ENCODE measurements at places on chromosomes 5 and 9.

DNA sequence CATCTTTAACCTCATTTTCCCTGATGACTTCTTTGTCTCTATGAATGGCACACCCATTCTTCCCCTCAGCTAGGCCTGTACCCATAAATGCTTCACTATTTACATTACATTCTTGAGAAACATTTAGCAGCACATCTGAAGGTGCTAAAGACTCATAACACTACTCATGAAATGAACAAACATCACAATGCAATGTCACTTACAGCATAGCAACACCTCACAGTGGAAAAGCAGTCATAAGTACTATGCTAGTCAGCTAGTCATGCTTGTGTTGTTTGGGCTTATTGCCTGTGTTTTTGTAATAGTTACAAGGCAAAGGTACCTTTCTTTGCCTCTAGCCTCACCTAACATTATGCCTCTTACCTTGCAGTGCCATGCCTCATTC lies 228.9 kb downstream of the KIAA0825 start:
- DNase-seq: no peak

GRCh38 chr5:127801751-127802476 lies 98.7 kb downstream of the CCDC192 start:
- DNase-seq: peak; percentile 68

DNA sequence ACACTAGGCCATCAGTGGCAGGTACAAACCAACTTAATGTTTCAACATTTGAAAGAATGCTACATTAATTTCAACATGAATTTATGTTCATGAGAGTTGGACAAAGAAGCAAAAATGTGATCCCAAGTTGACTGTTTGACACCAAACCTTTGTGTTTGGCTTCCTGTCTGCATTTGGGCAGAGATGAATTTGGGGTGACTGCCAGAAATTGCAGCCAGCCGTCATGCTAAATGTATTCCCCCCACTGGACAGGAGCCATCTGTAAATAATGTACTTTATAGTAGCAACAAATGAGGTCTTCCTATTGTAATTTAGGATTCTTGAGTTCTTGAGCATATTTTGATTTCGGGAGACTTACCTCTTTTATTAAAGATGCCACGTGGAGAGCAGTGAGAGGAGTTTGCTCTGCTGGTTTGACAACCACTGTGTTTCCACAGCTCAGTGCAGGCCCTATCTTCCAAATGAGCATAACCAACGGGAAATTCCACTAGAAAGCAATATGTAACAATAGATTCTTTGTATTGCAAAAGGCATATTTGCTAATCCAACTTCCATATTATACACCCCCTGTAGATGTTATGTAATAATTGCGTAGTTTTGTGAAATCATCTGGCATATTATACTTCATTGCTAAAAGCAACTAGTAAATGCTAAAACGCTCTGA lies 27.6 kb downstream of the ALDH1A1 start:
- no peak for DNase-seq

GRCh38 chr9:111005746-111006470 lies 32.4 kb downstream of the LPAR1 start:
- peak; percentile 45 for DNase-seq

- peak; percentile 55 for DNase-seq
These were observed 21.0 kb upstream of the SCGB3A2 start for GRCh38 chr5:147857302-147858129.

DNA sequence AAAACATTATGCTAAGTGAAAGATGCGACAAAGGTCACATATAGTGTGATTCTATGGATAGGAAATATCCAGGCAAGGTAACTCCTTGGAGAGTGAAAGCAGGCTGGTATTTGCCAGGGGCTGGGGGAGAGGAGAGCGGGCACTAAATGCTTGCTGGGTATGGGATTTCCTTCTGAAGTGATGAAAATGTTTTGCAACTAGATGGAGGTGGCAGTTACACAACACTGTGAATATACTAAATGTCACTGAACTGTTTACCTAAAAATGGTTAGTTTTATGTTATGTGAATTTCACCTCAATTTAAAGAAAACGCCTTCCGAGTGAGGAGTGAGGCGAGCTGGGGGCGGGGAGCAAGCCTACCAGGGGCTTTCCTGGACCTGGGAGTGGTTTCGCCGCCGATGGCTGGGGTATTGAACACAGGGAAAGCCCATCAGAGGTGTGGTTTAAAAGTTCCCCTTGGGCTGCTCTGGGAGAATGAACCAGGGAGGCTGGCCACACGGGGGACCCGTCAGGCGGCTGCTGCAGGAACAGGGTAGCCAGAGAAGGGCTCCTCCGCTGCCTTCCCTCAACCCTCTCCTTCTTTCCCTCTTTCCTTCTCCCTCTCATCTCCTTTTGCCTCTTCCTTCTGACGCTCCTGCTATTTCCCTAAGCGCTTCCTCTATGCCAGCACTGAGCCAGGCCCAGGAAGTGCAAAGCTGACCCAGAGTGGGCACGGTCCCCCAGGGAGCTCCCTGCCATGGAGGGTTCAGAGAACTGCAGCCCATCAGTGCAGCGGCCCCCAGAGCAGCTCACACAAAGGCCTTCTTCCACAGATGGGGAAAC lies 4.9 kb downstream of the AKNA start:
- DNase-seq: no peak

DNA sequence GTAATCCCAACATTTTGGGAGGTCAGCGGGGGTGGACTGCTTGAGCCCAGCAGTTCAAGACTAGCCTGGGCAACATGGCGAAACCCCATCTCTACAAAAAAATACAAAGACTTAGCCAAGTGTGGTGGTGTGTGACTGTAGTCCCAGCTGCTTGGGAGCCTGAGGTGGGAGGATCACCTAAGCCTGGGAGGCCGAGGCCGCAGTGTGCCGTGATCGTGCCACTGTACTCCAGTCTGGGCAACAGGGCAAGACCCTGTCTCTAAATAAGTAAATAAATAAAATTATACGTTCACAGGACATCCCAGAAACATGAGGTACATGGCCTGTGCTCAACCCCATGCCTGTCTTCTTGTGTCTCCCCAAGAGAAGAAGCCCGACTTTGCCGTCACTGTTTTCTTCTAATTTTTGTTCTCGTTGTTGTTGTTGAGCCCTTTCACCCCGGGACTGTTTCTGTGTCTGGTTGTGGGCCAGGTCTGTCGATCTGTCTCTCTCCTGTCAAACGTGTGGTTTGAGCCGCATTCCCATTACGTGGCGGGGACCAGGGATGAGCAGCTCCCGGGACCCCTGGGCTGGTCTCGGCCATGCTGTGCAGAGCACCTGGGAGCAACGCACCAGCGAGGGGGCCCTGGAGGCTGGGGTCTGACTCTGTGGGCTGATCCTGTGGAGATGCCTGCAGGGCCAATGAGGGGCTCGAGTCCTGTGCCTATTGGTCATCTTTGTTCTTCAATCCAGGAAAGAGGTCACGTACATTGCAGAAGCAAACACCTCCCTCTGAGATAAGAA lies 32.2 kb downstream of the NACC2 start:
- no peak for DNase-seq

GRCh38 chr5:78698191-78698791 lies 49.7 kb upstream of the LHFPL2 start:
- peak; percentile 77 for DNase-seq

DNA sequence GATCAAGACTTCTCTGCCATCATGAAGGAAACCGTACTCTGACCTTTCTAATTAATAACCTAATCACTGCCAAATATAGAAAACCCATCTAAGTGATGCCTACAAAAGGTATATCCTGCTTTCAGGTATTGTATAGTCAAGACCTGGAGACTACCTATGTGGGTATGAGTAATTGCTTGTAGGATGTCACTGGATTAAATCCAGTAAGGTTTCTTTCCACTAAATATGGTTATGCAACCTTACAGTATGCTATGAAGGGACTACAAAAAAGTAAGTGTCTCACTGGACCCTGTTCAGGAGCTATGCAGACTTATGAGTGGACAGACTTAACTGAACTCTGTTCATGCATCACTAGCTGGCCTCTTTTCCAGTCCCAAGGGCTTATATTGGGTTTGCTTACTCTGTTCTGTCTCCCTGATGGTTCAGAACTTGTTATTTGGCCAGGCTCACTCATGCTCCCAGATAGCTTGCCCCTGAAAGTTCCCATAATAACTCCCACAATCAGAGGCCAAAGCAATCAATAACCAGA lies 51.1 kb downstream of the PDE6A start:
- no peak for DNase-seq

GRCh38 chr9:25205285-25205684 lies 473.0 kb downstream of the TUSC1 start:
- DNase-seq: no peak

- no peak for DNase-seq
These were observed 36.9 kb downstream of the CLINT1 start for GRCh38 chr5:157821822-157822622.

DNA sequence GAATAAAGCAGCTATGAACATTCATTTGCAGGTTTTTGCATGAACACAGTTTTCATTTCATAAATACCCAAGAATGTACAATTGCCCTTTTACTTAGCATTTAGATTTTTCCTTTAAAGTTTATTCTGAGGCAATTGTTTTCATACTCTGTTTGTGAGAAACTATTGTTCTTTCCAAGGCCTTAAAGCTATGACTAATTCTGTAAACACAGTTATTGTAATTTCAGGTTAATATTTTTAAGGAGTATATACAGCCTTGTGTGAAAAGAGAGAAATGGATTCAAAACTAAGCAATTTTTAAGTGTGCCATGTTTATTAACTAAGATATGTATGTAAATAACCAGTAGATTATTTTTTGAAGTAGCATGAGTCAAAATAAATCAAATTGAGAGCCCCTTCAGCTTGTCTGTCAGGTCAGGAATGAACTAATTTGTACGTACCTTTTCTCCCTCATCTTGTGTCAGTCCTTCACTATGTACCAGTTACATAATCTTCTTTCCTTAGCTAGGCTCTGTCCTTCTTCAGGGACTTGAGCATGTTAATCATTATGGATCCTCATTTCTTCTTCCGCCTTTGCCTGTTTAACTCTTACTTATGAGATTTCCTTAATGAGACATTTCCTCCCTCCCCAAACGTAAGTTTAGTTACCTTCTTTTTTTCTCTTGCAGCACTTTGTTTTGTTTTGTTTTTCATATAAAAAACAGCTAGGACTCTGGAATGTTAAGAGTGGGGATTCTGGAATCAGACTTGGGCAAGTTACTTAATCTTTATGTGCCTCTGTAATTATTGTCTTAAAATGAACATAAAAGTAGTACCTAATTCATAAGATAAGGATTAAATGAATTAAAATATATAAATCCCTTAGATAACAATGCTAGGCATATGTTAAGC lies 63.6 kb downstream of the NIPBL start:
- DNase-seq: no peak

GRCh38 chr9:12822111-12822510 lies 47.3 kb downstream of the LURAP1L start:
- no peak for DNase-seq

- peak; percentile 68 for DNase-seq
These were observed 87.1 kb upstream of the TLX3 start for GRCh38 chr5:171221916-171222315.

- DNase-seq: no peak
These were observed 14.6 kb downstream of the NDUFA8 start for GRCh38 chr9:122144836-122145591.

GRCh38 chr5:36637516-36637915 lies 31.1 kb downstream of the SLC1A3 start:
- DNase-seq: no peak

- no peak for DNase-seq
These were observed 7.4 kb downstream of the OTULINL start for GRCh38 chr5:14588758-14589543.

DNA sequence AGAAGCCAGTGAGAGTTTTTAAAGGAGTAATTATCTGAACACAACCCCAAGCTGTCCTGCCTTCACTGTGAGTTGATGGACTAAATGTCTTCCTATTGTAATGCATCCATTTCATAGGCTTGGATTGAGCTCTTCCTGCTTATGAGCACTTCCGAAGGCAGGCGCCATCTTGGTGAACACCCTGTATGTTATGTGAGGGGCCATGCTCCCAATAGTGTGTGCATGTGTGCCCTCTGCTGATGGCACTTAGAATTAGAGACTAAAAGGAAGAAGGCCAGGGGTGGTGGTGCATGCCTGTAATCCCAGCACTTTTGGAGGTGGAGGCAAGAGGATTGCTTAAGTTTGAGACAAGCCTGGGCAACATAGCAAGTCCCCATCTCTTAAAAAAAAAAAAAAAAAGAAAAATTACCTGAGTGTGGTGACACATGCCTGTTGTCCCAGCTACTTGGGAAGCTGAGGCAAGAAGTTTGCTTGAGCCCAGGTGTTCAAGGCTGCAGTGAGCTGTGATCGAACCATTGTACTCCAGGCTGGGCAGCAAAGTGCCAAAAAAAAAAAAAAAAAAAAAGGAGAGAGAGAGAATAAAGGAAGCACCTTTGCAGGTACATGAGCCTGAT lies 65.0 kb downstream of the C9orf152 start:
- DNase-seq: no peak

DNA sequence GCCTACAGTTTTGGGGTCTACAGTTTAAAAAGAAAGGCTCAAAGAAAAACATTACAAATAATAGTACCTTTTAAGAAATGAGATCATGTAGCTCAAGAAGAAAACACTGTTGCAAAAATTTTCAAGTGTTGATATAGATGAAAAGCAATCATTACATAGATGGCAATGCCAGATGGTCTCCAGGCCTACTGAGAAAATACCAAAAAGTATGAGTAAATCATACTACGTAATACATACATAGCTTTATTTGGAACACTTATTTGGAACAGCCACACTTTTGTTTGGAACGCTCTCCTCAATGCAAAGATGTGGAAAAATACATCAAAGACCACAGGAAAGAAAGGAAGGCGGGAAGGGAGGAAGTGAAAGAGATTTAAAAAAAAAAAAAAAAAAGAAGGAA lies 44.1 kb downstream of the MARCHF11 start:
- peak; percentile 1 for DNase-seq

DNA sequence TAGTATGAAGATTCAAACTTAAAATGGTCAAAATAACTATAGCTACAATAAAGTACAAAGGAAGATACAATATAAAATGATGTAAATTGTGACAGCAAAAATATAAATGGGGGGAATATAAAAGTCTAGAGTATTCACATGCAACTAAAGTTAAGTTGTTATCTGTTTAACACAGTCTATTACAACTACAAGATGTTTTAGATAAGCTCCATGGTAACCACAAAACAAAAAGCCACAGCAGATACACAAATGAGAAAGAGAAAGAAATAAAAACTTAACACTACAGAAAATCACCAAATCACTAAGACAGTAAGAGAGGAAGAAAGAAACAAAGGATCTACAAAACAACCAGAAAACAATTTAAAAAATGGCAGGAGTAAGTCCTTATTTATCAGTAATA lies 17.0 kb upstream of the SH3TC2 start:
- DNase-seq: no peak

- DNase-seq: peak; percentile 46
These were observed 47.6 kb upstream of the SHOC1 start for GRCh38 chr9:111842313-111842712.

GRCh38 chr5:77379558-77380061 lies 112.5 kb downstream of the WDR41 start:
- DNase-seq: no peak

DNA sequence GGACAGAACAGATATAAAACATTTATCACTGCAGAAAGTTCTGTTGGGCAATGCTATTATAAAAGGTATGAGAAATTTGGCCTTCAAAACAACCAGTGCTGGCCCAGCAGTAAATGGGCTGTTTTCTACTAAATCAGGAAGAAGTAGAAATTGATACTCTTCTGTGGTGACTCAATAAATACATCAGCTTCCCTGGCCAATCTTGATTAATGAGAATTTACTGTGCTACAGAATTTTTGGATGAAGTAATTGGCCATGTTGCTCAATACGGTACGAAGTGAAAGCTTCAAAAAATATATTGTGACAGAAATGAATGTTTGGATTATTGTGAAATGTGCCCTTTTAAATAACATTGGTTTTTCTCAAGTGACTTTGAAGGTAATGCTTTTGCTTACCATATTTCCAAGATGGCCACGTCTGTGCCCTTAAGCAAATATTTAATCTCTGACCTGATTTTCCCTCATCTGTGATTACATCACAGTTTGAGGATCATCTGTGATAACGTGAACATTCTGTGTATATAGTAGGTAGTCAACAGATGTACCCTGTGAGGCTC lies 4.2 kb downstream of the DNAJA1 start:
- peak; percentile 35 for DNase-seq

Data from fibroblast of upper back skin (primary cell).